ENCODE measurements at places on chromosomes 3 and 15.

DNA sequence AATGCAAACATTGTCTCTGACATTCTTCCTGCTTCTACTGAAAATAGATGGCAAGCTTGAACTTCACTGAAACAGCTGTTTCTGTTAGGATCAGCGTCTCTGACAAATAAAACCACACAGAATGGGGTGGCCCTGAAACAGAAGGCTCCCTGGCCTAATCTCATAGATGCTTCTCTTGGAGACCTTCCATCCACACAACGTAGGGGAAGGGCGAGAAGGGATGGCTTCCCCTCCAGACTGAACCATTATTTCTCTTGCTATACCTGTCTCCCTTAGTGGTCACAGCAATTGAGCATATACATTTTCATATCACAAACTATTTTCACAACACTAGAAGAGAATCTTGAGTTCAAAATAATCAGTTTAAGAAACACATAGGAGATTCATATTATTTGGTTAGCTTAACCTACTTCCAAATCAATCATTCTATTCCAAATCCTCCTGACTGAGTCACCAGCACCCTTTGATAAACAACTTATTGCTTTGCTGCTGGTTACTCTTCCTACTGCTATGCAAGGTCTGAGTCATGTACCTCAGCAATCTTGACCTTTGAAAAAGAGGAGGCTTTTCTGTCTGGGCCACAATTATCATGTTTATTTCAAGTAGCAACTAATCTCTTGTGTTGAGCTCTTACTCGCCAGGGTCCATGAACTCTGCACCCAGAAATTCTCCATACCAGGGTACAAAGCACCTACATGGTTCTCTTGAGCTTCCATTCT, 45.5 kb downstream of the CBLB start:
- peak; percentile 96 for DNase-seq

DNA sequence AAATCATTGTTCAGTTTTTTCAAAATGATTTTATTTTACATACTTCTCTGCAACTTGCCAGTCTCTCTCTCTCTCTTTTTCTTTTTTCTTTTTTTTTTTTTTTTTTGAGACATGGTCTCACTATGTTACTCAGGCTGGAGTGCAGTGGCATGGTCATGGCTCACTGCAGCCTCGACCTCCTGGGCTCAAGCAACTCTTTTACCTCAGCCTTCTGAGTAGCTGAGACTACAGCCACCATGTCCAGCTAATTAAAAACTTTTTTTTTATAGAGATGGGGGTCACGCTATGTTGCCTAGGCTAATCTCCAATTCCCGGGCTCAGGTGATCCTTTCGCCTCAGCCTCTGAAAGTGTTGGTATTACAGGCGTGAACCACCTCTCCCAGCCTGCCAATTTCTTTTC, 12.1 kb upstream of the ARID3B start:
- no peak for DNase-seq

DNA sequence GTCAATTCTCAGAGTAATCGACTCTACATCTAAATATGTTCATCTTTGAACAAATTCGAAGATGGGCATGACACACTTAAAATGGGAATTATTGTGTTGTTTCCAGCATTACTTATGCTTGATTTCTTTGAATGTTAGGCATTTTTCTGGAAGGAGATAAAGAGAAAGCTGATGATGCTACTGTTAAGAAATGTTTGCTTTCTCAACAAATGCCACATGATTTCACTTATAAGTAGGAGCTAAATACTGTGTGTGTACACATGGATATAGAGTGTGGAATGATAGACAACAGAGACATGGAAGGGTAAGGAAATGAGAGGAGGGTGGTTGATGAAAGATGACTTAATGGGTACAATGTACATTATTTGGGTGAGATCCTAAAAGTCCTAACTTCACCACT, 400.9 kb downstream of the TBL1XR1 start:
- DNase-seq, result peak; percentile 34

- DNase-seq, result no peak
Observed at GRCh38 chr3:109702976-109703375, 365.6 kb upstream of the DPPA4 start.

DNA sequence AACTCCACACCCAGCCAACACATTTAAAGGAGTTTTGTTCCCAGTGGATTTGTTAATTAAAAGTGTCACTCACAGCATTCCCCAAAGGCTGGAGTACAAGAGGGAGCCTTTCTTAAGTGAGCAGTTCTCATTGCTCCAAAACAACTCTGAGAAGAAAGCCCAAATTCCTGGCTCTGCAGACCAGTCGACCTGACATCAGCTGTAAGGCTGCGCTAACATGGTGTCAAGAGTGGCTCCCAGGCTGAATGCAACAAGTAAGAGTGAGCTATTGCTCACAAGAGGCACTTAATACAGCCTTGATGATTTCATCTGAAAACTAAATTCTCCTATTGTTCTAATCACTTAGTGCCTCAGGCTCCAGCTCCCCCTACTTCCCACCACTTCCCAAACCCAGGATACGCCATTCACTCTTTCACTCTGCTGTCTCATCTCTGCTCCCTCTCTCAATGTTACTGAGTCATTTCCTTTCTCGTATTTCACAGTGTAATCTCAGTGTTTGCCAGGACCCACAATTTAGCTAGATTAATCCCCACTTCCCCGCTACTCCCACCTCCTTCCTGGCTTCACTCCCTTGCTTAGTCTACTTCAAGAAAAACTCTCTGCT, 81.8 kb downstream of the WWTR1 start:
- peak; percentile 99 for DNase-seq

Data from fibroblast of skin of right biceps (primary cell).